ENCODE measurements at places on chromosomes 7 and 10.

GRCh38 chr7:44637788-44638594 lies 31.6 kb downstream of the OGDH start:
- no peak for DNase-seq

- no peak for DNase-seq
These were observed 1.3 kb upstream of the PRR15 start for GRCh38 chr7:29562307-29562706.

DNA sequence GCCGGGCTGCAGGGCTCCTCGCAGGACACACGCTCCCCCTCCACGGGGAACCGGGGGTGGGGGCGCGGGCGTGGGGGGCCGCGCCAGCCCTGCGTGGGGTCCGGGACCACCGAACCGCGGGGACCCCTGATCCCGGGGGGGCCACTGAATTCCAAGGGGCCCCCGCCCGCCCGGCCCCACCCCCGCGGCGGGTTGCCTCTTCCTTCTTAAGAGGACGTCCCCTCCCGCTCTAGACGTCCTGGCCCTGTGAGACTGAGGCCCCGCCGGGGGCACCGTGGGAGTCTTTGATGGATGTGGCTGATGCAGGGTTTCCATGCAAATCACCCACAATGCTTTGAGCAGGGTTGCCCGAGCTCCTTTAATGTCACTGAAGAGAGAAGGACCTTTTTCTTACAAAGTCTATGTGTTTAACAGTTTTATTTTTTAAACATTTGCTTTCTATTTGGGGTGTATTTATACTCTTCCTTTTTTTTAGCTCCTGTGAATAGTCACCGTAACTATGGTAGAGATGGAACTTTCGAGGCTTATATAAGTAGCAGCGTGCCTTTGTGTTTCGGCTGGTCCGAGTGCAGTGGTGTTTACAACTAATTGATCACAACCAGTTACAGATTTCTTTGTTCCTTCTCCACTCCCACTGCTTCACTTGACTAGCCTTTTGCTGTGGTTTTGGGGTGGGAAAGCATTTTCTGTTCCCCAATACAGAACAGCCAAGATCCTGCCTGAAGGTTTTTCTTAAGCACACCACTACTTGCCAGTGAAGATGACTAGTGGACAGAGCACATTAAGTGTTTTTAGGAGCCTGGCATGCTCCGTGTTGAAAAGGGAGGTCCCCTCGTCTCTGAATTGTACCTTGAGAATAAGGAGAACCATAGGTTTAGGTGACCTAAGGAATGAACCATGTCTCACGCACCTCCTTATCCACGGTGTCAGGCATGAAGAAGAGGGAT lies 44.8 kb downstream of the PDIA4 start:
- peak; percentile 88 for DNase-seq

DNA sequence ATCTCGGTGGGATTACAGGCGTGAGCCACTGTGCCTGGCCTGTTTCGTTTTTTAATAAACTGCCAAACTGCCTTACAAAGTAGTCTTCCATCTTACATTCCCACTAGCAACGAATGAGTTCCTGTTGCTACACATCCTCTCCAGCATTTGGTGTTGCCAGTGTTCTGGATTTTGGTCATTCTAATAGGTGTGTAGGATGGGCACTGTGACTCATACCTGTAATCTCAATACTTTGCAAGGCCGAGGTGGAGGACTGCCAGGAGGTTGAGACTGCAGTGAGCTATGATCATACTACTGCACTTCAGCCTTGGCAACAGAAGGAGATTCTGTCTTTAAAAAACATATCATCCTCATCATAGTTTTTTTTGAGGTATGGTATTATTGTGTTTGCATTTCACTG lies 21.4 kb upstream of the RSBN1L start:
- no peak for DNase-seq

GRCh38 chr10:23694921-23695824 lies 256.3 kb downstream of the OTUD1 start:
- DNase-seq: no peak

DNA sequence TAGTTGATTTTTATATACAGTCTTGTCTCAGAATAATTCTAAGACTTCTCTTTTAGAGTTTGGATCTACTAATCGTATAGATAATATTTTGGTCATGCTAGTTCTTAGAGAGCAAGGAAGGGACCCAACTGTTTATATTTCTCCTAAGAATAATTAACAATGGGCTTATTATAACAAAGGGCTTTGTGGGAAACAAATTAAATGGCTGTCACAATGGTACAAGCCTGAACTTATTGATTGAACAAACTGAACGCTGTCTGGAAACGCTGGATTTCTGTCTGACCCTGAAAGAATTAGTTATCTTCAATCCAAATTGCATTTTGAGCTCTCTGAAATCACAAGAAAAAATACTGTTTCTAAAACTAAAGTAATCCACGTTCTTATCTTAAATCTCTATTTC lies 56.8 kb downstream of the CSTF2T start:
- no peak for DNase-seq

DNA sequence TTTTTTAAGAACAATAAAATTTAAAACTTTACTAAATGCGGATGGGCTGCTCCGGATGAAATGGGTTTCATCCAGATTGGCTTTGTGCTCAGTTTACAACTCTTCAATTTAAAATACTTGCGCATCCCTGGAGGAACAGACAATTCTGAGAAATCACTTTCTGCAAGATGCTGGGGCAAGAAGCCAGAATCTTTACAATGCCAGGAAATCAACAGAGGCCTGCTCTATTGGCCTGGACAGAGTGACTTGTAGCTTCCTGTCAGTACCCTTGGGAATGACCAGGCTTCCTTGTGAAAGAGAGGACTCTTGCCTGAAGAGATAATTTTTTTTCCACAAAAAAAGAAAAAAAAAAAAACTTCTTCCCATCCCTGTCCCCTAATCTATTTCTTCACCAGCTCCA lies 3.9 kb upstream of the FAM13C start:
- no peak for DNase-seq

DNA sequence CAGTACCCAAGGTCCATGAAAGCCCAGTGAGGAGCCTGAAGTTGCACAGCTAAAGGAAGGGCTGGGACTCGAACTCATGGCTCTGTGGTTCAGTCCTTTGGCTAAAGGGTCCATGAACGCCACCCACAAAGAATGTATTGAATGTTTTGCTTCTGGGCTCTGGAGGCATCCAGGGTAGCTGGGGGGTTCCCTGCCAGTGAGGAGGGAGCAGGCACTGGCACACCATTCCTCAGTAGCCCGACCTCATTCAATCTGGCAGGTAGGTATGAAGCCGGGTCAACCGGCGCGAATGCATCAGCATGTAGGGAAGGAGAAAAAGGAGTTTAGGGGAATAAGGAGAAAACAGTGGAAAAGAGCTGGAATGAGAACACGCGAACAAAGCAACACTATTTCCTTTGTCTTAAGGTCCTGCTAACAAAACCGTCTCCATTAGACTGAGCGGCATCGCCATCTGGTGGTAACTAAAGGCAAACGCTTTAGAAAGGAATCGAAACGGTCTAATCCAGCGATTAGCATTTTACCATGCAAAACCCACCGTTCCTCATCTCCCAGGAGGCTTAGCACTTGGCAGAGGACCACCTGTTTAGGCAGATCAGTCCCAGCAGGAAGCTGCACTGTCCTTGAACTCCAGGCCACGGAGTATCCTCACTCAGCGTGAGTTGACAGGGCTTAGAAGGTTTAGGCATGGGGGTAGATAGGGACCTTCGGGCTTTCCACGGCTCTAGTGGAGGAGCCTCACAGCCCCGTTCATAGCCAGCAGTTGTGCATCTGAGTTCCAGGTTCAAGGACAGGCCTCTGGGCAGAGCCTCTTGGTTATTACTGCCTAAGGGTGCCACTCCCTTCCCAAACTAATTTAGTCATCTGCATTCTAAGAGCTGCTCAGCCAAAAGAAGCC lies 122.8 kb downstream of the UBE2H start:
- DNase-seq: peak; percentile 87

- no peak for DNase-seq
These were observed 139.4 kb downstream of the GNAT3 start for GRCh38 chr7:80372415-80372814.

- DNase-seq: no peak
These were observed 169.2 kb downstream of the PRKAG2 start for GRCh38 chr7:151707757-151708156.
